Fibroblast of the aortic adventitia (primary cell): ENCODE measurements at places on chromosomes 7 and 10. TPM values are rescaled to one million over a fixed set of nuclear protein-coding genes. Genes with fewer than 3 reads are reported as not detected.

Gene GALNT17
- 0.18 TPM in 1 of 2 replicates, not detected in the other for total RNA-seq

DNA sequence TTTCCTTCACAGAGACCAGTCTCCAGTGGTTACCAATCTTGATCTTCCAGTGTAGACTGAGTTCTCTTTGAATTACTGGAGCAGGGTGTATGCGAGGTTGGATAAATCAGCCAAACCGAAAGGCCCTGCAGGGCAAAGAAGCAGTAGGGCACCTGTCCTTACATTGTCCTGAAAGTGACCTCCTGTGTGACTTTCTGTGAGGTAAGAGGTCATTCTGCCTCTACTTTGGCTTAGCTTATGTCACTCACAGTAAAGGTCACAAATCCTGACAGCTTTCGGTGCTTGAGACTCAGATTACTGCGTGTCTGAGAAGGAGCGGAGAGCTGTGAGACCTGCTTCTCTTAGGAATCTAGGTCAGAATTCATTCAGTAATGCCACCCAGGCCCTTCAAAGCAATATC, 252.7 kb upstream of the ETV1 start:
- no peak for DNase-seq

DNA sequence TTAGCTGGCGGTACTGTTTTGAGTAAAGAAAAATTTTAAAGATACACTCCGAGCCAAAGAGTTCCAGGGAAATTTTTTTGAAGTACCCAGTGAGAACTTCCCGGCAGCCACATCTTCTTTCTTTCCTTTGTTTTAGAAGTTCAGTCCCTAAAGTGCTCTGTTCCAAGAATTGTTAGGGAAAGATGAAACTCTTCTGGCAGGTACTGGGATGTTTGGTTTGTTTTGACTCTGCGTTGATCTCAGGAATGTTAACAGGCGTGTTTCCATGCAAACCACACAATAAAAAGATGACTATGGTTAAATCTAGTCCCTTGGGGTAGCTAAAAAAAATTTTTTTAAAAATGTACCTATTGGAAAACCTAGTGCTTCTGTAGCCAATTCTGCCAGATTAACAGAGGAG, 224.7 kb upstream of the PHYHIPL start:
- peak; percentile 88 for DNase-seq

GRCh38 chr10:124417895-124418725, 613 bp downstream of the OAT start:
- peak; percentile 59 for DNase-seq

GRCh38 chr7:20116869-20117268, 100.3 kb downstream of the MACC1 start:
- DNase-seq: no peak

DNA sequence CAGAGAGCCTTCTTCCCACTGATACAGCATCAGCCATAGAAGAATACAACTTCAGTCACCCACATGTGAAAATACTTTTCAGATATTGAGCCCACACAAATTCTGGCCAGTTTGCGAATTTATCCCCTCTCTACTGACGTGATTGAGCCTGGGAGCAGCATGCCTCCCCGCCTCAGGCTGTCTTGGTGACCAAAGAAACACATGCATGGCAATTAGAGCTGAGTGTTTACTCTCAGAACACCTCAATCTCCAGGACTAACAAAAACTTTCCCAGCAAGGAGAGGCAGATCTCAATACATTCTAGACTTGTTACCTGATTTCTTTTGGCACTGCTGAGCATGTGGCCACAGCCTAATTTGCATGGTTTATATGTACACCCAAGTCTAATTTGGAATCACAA, 122.5 kb downstream of the TMEM26 start:
- no peak for DNase-seq

DNA sequence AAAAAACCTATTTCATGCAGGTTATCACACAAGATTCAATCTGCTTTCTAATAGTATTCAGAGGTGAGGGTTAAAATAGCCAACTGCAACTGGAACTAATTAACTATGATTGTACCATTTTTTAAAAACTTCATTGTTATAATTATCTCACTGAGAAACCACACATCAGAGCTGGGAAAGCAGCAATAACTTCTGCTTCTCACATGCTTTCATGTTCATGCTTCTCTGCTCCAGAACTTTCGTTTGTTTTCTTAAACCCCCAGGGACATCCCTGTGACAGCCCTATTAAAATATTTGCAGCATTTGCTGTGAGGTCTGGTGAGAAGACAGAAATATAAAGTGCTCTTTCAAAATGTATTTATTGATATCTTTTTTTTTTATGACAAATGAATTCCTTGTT, 389.0 kb upstream of the SORCS1 start:
- peak; percentile 23 for DNase-seq

DNA sequence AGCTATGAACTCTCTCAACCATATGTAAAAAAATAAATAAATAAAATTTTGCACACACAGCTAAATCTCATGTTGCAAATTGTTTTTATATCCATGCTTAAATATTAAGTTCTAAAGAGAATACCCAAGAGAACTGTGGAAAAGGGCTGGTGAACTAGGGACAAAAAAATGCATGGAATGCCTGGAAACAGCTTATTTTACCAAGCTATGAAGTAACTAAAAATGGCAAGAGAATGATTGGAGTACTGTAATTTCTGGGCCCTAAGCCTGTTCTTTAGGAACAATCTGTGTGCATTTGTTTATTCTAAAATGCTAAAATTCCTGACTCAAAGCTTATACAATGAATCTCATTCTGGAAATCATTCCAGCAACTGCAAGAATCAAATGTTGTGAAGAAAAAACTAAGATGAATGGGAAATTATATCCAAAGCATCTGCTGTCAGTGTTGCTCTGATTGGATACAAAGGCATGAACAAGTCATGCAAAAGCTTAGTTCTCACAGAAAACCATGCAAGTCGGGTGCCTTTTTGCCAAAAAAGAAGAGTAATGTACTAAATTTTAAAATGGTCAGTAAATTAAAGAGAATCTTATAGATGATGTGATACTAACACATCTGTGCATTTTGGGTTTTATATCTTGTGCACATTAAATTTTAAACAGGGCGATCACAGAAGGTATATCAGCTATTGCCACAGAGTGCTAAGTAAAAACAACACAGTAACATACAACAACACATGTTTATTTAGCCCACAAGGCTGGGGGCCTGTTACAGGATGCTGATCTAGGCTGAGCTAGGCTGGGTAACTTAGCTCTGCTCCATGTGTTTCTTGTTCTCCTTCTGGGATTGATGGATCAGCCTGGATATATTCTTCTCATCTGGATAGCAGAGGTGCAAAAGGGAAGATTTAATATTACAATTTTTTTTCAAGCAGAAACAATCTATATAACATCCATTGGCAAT, 453.5 kb upstream of the SEMA3A start:
- DNase-seq: peak; percentile 96

DNA sequence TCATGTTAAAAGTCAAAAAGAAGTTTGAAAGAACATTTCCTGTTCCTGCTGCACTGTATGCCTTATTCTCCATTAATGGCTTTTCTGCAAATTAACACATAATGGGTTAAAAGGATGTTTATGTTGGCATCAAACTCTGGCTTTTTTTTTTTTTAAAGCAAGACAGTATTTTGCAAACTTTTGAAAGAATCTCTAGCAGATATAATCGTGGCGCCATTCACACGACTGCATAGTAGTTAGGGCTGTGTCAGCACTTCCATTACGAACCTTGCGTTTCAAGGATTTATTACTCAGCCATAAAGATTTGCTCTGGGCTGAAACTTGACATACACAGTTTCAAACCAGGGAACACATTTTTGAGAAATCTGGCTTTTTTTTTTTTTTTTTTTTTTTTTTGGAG, 207.8 kb downstream of the DYNC1I1 start:
- DNase-seq: no peak

- DNase-seq: peak; percentile 95
Observed at GRCh38 chr10:78960316-78960800, 108.4 kb upstream of the ZMIZ1 start.

Gene ANXA8
- total RNA-seq: 0.18 and 1.5 TPM in 2 replicates

- no peak for DNase-seq
Observed at GRCh38 chr10:62253704-62254103, 14.9 kb downstream of the RTKN2 start.

Gene SLC16A9
- total RNA-seq: 0.25 and 1.5 TPM in 2 replicates

Gene TMEM213
- 0.33 TPM in 1 of 2 replicates, not detected in the other for total RNA-seq

Gene MSRB2
- 7.3 and 12.0 TPM in 2 replicates for total RNA-seq

DNA sequence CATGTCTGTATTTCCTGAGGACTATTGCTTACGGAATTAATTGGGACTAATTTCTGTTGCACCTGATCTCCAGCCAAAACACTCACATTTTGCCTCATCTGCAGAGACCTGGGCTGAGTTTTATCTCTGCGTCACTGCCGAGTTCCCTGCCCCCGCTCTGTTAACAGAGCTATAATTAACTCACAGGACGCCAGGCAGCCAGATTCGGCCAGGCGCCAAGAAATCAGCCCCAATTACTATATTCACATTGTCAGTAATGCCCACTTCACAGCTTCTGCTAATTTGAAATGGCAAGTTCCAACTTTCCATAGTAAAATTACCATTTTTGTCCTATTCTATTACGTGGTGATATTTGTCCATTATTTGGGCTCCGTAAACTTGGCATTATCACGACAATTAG, 130.5 kb downstream of the CUX1 start:
- DNase-seq: peak; percentile 26

DNA sequence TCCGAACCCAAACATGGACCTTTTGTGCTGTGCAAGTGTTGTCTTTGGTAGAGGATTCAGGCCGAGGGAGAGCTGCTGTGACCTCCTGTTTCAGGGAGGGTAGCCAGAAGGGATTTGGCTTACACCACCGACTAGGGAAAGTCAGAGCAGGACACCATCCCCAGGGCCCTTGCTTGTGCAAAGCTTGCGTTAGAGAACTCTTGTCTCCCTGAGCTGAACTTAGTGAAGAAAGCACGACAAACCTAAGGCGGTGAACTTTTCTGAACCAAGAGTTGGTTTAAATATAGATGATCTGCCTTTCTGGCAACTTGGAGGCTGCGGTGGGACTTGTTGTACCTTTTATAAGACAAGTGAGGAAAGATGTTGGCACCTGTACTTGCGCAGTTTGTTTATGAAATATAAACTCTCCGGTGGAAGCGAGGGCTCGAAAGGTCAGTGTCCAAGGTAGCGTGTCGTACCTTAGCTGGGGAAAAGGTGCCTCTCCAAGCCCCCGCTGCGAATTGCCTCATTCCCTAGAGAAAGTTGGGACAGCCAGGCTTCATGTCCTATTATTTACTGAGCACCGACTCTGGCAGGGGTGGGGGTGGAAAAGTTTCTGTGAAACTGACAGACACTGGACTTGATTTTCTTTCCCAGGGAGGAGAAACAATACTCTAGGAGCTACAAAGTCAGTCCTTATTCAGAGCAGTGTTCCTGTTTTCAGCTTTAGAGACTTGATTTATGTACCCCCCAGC, 31.6 kb downstream of the WBP1L start:
- peak; percentile 79 for DNase-seq

Gene ZNF736
- 11.5 and 12.0 TPM in 2 replicates for total RNA-seq

GRCh38 chr7:94354953-94355352, 39.7 kb upstream of the COL1A2 start:
- DNase-seq: peak; percentile 32

- no peak for DNase-seq
Observed at GRCh38 chr10:1203216-1203615, 147.0 kb downstream of the WDR37 start.

- DNase-seq: peak; percentile 71
Observed at GRCh38 chr10:60820093-60820754, 41.9 kb downstream of the CDK1 start.

Gene VWC2
- total RNA-seq: not detected in 2 replicates
